C1 segment of cervical spinal cord (tissue), 14 donors: ENCODE measurements at places on chromosomes 2 and 18.

DNA sequence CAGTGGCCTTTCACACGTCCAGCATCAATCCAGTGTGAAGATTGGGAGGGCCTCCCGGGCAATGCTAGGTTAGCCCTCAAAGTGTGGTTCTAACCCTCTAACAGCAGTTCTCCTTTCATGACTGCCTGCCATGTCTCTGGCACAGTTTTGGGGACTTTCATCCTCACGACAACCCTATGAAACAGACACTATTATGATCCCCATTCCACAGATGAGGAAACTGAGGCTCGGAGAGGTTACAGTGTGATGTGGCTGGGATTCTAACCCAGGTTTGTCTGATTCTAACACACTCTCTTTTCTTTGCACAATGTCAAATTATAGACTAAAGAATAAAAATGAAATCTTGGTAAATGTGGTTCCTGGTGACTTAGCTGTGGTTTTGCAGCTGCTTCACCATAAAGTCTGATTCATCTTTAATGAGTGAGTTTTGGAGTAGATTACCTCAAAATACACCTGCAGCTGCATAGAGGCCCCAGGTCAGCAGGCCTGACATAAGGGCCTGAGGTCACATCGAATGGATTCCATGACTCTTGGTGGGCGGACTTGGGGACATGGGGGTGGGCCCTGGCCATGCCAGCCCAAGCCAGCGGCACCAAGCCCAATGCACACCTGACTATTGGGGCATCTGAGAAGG lies 214.4 kb downstream of the GLI2 start:
- DNase-seq = no peak

- DNase-seq = no peak
Measured at GRCh38 chr18:51006061-51006818, 23.8 kb upstream of the SMAD4 start.

- DNase-seq = no peak
Measured at GRCh38 chr2:129252781-129253460, 726.5 kb upstream of the RAB6C start.

GRCh38 chr2:179449010-179449409 lies 184.4 kb upstream of the SESTD1 start:
- no peak for DNase-seq

DNA sequence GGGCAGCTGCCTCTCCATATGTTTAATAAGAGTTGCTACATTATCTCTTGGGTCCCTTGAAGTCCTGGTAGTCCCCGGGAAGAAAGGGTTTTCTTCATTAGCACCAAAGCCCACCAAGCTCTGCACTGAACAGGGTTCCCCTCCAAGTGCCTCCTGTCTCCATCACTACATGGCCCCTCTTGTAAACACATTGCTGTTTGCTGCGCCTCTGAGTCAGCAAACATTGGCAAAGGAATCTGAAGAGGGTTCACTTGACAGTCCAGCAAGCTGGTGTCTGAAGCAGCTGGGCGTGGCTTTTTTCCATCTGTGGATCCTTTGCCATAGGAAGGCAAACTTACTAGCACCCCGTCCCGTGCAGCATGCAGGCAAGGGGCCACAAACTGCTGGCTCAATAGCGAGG lies 82.8 kb downstream of the TEX51 start:
- DNase-seq = no peak

- DNase-seq = no peak
Measured at GRCh38 chr18:77108821-77109647, 23.5 kb downstream of the MBP start.
